ENCODE measurements at places on chromosomes 7 and 10. TPM values are rescaled to one million over a fixed set of nuclear protein-coding genes. Genes with fewer than 3 reads are reported as not detected.

Gene SPACDR
- total RNA-seq = 3.4 TPM

Gene LRIT1
- not detected for total RNA-seq

Gene MYH16
- 0.64 TPM for total RNA-seq

Gene PNLIPRP1
- total RNA-seq = not detected

Gene C1QL3
- 0.05 TPM for total RNA-seq

Gene GPR15LG
- total RNA-seq = not detected

Gene RPA3
- 30.0 TPM for total RNA-seq

Gene GRID2IP
- not detected for total RNA-seq

Gene PARD3
- 14.7 TPM for total RNA-seq

Gene OPALIN
- total RNA-seq = not detected

Gene GRM3
- not detected for total RNA-seq

Gene BTBD16
- total RNA-seq = not detected

Gene CTTNBP2
- total RNA-seq = 0.27 TPM

Gene LLCFC1
- not detected for total RNA-seq

Gene PROSER2
- 26.4 TPM for total RNA-seq

Gene AKAP9
- 15.9 TPM for total RNA-seq

Gene SLC16A12
- not detected for total RNA-seq

Gene CTAGE8
- total RNA-seq = not detected

Gene ST7
- total RNA-seq = 13.7 TPM

Gene MYL7
- not detected for total RNA-seq

Gene METTL27
- total RNA-seq = 3.1 TPM

Gene PALD1
- 31.8 TPM for total RNA-seq

Gene OR2A5
- total RNA-seq = not detected

Gene PSMC2
- 165 TPM for total RNA-seq

Gene LBX1
- not detected for total RNA-seq

Gene ZSWIM8
- 64.2 TPM for total RNA-seq

Gene NPC1L1
- not detected for total RNA-seq

Gene MSS51
- 0.40 TPM for total RNA-seq
